ENCODE measurements at places on chromosomes 1 and 21.

DNA sequence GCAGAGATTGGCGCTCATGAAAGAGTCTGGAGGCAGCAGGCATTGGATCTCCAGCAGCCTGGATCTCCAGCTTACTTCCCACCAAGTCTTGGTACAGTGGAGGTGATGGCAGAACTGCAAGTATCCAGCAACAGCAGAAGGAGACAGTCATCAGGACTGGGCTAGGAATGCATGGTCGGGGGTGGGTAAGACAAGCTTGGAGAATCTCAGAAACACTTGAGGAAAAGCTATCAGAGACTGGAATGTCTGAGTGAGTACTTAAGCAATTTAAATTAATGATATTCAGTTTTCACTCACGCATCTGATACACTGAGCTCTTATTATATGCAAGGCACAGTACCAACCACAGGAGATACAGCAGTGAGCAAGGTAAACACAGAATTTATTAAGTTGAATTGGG is 9.8 kb downstream of the TMEM35B start:
- DNase-seq: no peak

DNA sequence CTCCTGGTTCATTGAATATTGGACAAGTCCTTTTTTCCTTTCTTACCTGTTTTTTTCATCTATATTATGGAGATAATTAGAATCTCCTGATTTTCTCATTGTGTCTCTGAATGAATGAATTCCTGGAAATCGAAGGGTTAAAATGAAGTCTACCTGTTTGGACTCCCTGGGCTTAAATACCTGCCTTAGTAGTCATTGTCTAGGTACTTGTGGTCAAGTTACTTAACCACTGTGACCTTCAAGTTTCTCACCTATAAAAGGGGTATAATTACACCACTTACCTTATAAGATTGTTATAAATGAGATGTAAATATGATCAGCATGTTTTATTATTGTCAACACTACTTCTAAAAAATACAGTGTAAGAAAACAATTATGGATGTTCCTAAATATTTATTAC is 9.0 kb upstream of the TBX19 start:
- DNase-seq: no peak

- no peak for DNase-seq
These were observed 82.7 kb downstream of the HLCS start for GRCh38 chr21:36883532-36884486.

DNA sequence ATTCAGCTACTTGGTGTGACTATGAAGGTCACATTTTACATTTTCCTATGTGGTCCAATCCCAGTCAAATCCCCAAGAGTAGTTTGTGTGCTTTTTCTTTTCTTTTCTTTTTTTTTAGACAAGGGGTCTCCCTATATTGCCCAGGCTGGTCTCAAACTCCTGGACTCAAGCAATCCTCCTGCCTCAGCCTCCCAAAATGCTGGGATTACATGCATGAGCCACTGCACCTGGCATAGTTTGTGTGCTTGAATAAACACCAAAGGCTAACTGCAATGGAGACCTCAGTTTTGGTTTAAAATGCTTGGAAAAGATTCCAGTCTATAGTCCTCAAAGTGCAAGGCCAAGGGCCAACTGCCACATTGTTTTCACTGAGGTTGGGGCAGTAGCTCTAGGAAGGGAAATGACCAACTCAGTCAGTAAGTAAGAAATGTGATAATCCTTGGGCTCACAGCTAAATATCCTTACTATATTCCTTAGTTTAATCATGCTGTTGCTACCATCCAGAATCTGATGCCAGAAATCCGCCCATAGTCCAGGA is 38.6 kb downstream of the EIF2B3 start:
- no peak for DNase-seq

- no peak for DNase-seq
These were observed 64.9 kb downstream of the MEF2D start for GRCh38 chr1:156435545-156436140.

DNA sequence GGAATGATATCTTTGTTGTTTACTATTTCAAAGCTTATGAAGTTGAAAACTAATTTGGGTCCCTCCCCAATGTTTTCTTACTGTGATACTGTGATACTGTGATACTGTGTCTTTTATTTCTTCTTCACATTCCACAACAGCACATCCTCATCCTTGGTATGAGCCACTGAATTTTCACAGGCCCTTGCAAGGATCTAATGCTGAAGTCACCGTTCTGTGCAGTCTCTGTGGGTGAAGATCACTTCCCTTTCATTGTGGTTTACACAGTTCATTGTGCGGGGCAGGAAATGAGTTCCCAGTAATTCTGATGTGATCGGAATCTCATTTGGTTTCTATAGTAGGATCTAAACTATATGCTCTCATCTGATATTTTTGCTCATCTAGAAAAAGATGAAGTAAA is 32.1 kb upstream of the PAXBP1 start:
- DNase-seq: no peak

DNA sequence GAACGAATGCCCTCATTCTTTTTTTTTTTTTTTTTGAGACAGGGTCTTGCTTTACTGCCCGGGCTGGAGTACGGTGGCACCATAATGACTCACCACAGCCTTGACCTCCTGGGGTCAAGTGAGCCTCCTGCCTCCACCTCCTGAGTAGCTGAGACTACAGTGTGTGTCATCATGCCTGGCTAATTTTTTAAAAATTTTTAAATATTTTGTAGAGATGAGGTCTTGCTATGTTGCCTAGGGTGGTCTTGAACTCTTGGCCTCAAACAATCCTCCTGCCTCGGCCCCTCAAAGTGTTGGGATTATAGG is 69.4 kb downstream of the ALG14 start:
- DNase-seq: no peak

GRCh38 chr21:41536076-41536826 is 28.3 kb upstream of the TMPRSS2 start:
- DNase-seq: no peak

DNA sequence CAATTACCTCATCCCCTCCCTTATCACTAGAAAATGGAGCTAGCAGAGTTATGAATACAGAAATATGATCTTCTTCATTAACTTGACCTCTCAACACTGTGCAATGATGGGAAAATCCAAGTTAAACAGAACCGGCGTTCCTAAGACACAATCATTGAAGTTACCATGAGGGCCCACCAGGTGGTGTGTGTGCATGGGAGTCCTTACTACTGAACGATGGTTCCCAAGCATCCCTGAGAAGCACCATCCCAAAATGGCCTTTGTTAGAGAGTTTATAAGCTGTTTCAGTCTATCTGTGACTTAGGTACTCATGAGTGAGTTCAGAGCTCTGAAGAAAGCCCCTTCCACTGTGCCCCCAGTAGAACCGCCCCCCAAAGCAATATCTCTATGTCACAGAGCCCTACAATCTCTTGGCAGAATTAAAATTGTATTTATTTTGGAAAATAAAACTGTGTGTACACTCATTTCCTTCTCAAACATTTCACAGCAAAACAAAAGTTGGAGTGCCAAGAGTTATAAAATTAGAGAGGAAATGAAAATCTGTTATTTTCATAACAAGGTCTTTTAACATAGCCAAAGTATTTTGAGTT is 56.8 kb downstream of the PLD5 start:
- DNase-seq: no peak

DNA sequence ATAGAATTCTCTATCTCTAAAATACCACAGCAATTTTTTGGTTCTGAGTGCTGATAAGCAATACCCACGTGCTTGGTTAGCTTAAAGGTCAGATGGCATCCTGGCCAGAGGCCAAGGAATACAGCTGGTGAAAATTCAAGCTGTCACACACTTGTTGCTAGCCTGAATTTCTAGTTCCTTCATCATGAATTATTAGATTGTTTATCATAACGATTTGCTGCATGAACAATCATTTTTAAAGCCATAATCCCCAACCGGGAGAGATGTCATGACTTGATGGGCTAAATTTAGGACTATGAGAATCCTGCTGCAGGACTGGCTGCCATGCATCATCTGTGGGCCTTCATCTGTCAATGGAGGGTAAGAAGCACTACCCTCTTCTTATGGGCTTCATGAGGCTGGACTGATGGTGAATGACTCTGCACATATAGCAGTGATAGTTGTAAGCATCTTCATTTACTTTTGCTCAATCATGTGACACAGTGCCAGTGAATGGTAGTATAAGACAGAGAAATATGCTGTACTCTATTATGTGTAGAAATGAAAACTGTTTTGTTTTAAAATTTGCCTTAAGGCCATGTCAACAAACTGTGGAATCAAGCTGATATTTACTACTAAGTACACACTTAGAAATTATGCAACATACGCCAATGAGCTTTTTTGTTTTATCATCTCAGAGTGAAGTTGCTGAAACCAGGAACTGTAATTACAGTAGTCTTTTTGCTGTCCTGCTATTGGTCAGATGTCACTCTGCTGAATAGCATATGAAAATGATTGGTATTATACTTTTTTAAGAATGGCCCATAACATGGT is 80.5 kb upstream of the RALGPS2 start:
- DNase-seq: no peak

DNA sequence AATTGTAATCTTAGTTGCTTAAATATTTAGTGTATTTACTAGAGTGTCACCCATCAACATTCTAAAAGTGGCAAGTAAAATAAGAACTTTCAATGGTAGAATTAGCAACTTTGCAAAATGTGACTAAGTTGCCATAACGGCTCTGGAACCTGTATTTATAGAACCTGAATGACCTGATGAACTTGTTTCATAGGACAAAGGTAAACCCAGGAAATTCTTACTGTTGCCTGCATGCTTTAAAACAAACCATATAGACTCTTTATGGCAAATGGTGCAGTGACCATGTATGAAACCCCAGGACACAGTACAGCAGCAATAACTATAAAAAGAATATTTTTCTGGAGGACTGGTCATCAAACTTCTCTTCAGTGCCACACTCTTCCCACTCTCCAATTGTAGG is 22.9 kb downstream of the AK2 start:
- no peak for DNase-seq

DNA sequence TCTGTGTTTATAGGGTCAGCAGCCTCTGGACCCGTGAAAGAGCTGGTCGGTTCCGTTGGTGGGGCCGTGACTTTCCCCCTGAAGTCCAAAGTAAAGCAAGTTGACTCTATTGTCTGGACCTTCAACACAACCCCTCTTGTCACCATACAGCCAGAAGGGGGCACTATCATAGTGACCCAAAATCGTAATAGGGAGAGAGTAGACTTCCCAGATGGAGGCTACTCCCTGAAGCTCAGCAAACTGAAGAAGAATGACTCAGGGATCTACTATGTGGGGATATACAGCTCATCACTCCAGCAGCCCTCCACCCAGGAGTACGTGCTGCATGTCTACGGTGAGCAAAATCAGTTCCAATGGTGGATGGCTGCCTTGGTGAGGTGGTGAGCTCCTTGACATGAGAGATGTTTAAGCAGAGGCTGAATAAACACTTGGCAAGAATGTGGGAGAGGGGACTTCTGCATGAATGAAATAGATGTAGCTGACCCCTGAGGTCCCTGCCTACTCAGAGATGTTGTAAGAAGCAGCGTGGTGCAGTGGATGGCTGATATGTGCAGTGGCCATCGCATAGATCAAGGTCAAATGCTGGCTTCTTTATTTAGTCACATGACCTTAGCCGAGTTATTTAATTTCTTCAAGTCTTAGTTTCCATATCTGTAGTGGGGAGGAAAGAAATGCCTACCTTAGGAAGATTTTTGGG is 9.3 kb downstream of the SLAMF7 start:
- no peak for DNase-seq

- no peak for DNase-seq
These were observed 38.9 kb upstream of the TARDBP start for GRCh38 chr1:10973552-10973951.

DNA sequence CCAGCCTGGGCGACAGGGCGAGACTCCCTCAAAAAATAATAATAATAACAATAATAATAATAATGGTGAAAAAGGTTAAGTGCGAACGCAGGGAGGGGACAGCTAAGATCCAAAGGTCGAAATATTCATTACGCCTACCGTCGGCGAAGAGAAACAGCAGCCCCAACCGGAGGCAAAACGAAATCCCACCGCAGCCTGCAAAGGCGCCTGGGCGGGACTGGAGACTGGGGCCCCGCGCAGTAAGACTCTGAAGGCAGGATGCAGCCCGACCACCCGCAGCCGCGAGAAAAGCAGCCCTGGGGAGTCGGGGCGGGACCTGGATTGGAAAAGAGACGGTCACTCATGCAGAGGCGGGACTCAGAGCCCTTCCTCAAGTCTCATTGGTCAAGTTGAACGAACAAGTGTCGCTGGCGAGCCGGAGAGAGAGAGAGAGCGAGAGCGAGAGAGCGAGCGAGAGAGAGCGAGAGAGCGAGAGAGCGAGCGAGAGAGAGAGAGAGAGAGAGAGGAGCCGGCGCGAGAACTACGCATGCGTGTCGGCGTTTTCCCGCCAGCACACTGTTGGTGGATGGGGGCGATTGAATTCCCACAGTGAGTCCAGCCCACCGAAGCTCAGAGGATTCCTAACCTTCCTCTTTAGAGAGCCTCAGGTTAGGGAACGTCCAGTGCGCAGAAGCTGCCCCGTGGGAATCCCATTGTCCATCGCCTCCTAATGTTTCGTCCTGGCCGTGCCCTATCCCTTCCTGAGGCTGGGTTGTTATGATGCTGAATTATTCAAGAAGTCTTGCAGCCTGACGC is 10.7 kb downstream of the ENTREP3 start:
- peak; percentile 95 for DNase-seq

GRCh38 chr1:218817071-218817470 is 356.6 kb upstream of the LYPLAL1 start:
- DNase-seq: no peak

DNA sequence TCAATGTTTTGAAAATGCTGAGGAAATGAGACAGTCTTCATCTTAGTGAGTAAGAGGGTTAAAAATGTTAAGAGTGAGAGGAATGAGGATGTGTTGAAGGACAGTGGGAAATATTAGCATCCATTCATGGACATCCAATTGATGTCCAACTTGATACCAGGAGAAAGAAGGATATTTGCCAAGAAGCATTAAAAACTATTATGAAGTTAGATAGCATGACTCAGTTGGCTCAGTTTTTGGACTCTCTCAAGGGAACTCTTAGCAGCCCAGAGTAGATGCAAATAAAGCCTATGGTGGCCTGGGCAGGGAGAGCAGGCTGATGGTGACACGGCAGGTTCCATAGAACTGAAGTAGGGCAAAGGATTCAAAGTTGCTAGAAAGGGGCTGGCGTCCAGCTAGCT is 171.0 kb downstream of the ZZZ3 start:
- no peak for DNase-seq

DNA sequence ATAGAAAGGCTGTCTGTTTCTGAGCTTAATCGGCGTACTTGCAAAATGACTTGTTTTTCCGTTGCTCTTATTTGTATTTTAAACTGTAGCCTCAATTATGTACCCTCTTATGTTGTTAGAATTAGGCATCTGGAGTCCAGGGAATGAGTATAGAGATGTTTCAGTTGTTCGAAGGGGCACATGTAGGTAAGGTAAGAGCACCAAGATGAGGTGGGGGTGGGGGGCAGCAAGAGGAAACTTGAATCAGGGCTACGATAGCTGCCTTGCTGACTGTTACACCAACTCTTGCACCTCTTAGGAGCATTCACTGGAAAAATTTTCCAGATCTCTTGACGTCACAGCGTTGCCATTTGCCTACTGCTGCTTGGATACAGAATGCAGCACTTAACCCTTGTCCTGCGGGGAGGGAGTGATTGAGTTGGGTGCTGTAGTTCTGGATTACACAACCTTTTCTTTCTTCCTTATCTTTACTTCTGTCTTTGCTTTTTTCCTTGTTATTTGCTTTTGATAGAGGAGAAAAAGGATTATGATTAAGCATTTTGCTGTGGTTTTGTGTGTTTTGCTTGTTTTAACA is 3.2 kb downstream of the ATP1B1 start:
- DNase-seq: no peak
